ENCODE measurements at places on chromosomes 16 and 17. TPM values are rescaled to one million over a fixed set of nuclear protein-coding genes. Genes with fewer than 3 reads are reported as not detected.

Gene NKIRAS2
- total RNA-seq: 21.4 TPM

Gene ADAMTS18
- total RNA-seq: not detected

Gene TBC1D3G
- not detected for total RNA-seq

Gene KSR1
- total RNA-seq: 54.6 TPM

Gene ASGR1
- total RNA-seq: 0.63 TPM

Gene USP43
- total RNA-seq: 0.07 TPM

Gene KNOP1
- 17.4 TPM for total RNA-seq
